Body of pancreas (tissue), 4 donors: ENCODE measurements at places on chromosomes 6 and 20.

GRCh38 chr20:15986690-15987089, 586.6 kb downstream of the KIF16B start:
- no peak for DNase-seq

DNA sequence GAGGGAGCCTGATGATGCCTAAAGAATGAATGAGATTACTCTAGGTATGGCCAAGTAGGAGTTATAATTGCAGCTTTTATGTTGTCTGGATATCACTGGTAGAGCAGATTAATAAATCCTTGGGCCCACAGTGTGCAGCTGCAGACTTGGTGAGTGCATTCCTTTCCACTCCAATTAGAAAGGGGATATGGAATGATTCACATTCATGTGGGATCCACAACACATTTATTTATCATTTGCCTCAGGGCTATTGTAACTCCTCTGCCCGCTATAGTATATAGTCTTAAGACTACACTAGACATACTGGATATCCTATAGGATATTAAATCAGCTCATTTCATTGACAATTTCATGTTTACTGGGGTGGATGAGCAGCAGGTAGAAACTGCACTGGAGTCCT, 11.6 kb upstream of the HLA-G start:
- DNase-seq: no peak

GRCh38 chr6:29980511-29980910, 38.2 kb downstream of the HLA-A start:
- DNase-seq: no peak

GRCh38 chr6:127053032-127053874, 65.2 kb upstream of the RSPO3 start:
- no peak for DNase-seq

DNA sequence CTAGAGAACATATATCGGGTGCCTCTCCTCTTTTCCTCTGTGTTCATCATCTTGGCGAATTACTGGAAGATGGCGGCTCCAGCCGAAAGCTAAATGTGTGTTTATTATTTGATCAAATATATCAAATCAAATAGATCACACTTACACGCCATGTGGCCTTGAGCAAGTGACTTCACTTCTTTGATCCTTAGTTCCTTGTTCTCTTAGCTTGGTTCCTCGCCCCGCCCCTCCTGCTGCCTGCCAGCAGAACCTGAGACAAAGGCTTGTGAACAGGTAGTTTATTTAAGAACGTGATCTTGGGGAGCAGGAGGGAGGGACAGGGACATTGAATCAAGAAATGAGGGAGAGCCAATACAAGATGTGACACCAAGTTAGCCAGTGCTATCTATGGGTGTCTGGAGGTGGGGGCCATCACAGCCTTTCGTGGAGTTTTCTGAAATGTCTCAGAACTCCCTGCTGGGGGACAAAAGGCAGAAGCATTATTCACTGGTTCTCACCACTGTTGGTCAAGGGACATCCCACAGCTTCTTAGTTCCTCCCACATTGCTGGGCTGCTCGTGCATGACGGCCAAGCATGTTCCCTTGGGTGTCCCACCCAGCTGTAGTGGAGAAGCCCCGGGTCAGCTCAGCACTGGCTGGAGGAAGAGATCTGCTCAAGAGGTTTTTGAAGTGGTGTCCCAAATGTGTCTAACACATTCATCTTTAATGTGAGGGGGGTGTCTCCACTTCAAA, 44.9 kb upstream of the RNF24 start:
- DNase-seq: peak; percentile 67

GRCh38 chr6:3258720-3259490, at the start of gene PSMG4:
TSS of gene PSMG4 (plus strand) at chr6:3258947. CDS start at chr6:3259023, 76 bp downstream.
- DNase-seq: peak; percentile 96

GRCh38 chr6:53734473-53735299, 60.1 kb upstream of the LRRC1 start:
- DNase-seq: peak; percentile 59

- no peak for DNase-seq
Measured at GRCh38 chr20:48639899-48640298, 187.9 kb downstream of the PREX1 start.

DNA sequence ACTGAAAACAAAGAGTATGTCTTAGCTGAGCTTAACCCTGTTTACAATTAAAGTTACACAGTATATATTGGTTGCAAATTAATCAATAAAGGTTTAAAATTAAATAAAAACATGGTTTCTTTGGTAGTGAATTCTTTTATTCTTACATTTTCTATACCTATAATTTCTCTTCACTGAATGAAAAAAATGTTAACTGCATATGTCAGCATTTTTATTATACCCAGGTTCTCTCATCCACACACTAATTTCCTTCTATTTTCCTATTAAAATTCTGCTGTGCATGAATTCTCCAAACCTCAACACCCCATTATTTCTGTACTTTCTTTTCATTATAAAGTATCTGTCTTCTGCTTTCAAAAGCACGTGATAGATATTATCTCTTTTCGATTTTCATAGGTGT, 91.9 kb downstream of the TBC1D32 start:
- no peak for DNase-seq

GRCh38 chr20:32338665-32339064, 19.5 kb upstream of the ASXL1 start:
- no peak for DNase-seq

- DNase-seq: no peak
Measured at GRCh38 chr20:51491393-51491792, 51.1 kb downstream of the NFATC2 start.

- DNase-seq: peak; percentile 12
Measured at GRCh38 chr6:142474531-142475289, 172.9 kb downstream of the ADGRG6 start.

DNA sequence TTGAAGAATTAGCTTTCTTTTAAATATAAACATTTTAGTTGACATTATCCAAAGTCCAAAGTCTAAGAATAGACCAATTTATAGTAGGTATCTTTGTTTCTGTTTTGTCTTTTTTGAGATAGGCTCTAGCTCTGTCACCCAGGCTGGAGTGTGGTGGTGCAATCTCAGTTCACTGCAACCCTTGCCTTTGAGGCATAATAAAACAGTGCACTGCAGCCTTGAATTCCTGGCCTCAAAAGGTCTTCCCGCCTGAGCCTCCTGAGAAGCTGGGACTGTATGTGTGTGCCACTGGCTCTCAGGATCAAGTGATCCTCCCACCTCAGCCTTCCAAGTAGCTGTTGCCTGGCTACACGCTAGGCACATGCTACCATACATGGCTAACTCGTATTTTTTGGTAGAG, 135.4 kb downstream of the REV3L start:
- no peak for DNase-seq

DNA sequence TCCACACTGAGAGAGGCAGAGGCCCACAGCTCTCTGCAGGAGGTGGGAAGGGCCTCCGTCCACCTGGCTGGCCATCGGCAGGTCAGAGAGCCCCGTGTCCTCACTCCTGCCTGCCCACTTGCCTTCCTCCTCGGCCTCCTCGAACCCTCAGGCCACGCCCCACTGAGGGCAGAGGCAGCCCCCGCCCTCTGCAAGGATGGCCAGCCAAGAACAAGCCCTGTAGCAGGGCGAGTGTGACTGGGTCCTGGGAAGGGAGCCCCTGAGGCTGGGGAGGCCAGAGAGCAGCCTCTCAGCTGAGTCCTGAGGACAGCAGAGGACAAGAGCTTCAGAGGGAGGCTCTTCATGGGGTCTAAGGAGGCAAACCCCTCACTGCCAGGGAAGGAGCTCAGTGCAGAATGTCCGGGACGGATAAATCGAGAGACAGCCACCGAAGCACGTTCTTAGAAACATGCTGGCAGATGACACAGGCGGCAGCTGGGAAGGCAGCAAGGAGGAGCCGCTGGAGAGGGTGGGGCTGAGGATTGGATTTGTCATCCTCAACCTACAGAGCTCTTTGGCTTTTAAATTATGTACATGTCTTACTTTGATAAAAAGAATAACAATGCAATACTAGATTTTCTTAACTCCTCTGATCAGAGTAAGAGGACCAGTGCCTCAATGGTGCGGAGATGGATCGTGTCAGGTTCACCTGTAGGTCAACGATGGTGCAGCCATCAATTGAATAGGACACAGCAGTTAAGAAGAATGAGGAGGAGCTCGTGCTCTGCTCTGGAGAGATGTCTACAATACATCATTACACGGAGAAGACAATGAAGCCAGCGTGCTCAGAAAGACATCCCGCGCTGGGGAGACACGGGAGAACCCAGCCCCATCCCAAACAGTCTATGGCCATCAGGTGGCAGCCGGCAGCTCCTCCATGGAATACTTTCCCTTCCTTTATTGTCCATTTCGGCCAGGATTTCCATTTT, 53.0 kb downstream of the GNAS-AS1 start:
- DNase-seq: no peak

DNA sequence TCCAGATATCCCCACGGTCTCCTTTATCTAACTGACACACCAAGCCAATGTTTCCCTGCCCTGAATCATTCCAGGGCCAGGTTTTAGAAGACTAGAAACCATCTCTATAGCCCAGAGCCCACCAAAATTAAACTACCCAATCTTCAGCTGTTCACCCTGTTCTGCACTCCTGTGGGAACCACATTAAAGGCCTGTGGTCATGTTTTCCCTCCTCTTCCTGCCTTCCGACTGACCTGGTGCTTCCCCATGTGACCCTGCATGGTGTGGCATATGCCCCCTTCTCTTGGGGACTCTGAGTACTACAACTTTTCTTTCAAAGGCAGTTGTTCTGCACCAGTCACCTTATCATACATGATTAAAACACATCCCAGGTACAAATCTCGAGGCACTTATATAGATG, 155.0 kb downstream of the TMEM200A start:
- no peak for DNase-seq

- DNase-seq: no peak
Measured at GRCh38 chr6:159299566-159299965, 130.4 kb downstream of the FNDC1 start.

DNA sequence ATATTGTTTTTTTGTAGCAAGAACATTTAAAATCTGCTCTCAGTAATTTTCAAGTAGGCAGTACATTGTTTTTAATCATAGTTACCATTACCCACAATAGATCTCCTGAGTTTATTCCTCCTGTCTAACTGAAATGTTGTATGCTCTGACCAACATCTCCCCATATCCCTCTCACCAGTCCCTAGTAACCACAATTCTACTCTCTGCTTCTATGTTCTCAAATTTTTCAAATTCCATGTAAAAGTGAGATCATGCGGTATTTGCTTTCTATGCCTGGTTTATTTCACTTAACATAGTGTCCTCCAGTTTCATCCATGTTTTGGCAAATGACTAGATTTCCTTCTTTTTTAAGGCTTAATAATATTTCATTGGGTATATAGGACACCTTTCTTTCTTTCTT, 300.5 kb downstream of the KCNQ5 start:
- DNase-seq: no peak
